Activated CD8-positive, alpha-beta memory T cell treated with anti-CD3 and anti-CD28 coated beads for 1 hour (primary cell): ENCODE measurements at places on chromosomes 3 and 15.

DNA sequence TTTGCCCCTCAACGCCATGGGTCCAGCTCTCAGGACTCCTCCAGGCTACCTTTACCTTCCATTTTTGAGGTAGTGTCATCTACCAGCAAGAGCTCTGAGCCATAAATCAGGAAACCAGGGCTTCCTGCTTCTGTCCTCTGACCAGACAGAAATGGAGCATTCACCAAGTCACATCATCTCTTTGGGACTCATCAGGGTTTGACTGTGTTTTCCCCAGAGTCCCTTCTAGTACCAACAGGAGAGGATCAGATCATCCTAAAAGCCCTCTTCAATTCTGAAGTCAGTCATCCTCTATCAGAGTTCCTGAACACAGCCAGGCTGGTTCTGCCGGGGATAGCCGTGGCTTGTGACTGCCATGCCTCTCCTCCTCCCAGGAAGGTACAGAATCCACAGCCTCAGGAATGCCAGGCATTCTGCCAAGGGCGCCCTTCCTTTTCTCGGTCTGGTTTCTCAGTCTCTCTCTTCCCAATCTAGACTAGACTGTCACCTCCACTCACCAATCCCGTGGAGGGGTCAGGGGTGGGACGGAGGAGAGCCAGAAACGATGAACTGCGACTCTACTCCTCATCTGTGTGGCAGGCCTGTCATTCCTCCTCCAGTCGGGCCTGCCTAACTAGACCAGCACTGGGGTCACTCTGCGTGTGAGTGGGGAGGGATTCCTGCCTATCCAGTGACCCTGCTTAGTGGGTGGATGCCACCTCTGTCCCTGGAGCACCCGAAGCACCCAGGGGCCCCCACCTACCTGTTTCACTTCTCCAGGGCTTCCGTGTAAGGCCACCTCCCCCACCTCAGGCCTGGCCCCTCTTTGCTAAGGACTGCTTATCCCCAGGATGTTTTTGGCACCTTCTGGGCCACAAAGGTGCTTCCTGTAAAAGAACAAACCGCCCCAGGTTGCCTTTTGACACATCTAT is 30.9 kb downstream of the CCNL1 start:
- no peak for DNase-seq

DNA sequence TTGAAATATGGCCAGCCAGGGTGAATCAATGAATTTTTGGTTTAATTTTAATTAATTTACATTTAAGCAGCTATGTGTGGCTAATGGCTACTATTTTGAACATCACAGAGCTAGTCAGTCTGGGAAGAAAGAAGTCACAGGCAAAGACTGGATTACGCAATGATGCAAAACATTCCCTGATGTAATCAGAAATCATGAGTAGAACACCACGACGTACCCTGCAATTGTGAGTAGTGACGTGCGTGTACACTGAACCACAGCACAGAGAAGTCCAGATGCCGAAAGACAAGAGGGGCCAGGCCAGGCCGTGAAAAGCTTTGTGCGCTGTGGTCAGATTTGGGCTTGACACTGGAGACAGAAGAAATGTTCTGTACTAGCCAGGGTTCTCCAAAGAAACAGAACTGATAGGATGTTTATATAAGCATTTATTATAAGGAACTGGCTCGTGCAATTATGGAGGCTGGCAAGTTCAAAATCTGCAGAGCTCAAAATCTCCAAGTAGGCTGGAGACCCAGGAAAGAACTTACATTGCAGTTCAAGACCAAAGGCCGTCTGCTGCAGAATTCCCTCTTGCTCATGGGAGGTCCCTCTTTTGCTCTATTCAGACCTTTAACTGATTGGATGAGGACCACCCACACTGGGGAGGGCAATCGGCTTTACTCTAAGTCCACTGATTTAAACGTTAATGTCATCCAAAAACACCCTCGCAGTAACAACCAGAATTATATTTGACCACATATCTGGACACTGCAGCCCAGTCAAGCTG is 44.6 kb downstream of the SH3BP5 start:
- no peak for DNase-seq

GRCh38 chr3:146091397-146091796 is 69.6 kb downstream of the PLOD2 start:
- no peak for DNase-seq

DNA sequence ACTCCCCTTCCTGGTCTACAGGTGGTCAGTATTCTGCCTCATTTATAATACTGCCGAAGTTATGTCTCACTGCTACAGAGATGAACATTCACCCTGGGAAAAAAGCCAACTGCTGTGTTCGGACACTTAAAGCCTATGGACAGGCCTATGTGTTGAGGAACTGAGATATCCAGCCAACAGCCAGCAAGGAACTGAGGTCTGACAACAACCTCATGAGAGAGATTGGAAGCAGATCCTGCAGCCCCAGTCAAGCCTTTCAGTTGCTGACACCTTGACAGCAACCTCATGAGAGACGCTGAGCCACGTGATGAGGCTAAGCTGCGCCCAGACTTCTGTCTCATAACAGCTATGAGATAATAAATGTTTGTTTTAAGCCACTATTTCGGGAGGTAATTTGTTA is 18.2 kb upstream of the FHIT start:
- DNase-seq = no peak

DNA sequence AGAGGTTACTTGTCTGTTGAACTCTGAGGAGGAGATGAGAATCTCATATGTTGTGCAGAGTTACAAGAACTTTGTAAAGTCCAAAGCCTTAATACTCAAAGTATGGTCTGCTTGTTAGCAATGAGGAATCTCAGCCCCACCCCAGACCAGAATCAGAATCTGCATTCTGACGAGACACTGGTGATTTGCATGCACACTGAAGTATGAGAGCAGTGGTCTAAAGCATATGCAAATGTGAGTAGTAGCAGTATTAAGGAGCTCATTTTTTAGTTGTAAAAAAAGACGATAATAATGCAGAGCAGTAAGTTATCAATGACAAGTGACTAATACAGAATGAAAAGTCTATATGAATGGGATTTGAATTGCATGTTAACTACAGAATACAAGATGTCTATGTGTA is 327.7 kb downstream of the RYR3 start:
- DNase-seq = no peak

DNA sequence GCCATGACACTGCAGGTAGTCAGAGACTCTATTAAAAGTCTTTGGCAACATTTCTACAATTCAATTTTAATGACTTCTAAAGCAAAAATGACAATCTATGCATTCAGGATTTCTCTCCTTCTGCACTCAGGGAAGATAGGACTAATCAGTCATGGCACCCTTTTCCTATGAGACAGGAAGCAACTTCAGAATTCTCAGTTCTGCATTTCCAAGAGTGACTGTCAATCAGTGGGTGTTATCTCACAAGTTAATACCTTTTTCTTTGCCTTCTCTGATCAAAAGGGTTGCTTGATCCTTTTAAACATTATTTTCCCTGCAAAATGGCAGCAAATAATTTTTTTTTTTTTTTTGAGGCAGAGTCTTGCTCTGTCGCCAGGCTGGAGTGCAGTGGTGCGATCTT is 7.8 kb upstream of the ICE2 start:
- DNase-seq = no peak

DNA sequence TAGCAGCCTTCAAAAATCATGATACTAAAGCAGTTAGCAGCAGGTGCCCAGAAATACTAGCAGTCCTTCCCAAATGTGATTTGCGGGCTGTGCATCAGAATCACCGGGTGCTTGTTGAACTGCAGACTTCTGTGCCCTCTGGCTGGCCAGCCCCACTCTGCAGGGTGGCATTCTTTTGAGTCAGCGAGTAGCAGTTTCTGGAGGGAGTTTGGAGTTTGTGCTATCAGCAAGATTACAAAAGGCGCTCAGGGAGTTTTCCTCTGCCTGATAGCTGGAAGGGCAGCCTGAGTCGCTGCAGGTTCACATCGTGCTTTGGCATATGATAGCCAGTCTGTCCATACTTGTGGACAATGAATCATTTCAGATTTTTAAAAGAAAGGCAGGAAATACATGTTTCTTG is 57.6 kb downstream of the CLDN11 start:
- no peak for DNase-seq

DNA sequence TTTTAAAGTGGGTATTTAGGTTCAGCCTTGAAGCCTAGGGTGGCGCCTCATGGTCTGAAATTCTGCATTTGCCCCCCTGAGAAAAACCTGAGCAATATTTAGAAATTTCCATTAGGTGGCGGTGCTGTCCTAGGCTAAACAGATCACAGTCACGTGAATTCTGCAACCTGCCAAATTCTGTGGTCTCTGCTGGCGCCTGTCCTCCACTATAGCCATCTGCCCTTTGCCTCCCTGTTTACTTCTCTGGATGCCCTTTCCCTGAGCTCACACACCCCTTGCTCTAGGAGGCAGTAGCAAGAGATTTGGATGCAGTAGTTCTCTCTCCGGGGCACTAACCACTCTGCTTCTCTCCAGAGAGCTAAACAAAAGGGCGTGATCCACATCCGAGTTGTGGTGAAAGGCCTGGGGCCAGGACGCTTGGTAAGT is 9.1 kb downstream of the MRPS11 start:
- DNase-seq = no peak

GRCh38 chr3:141894524-141895176 is 18.2 kb downstream of the ATP1B3 start:
- DNase-seq = no peak

- no peak for DNase-seq
These were observed 111.5 kb downstream of the ITPR1 start for GRCh38 chr3:4604693-4605092.

GRCh38 chr15:49589030-49589429 is 31.6 kb downstream of the FAM227B start:
- no peak for DNase-seq

- DNase-seq = no peak
These were observed 34.4 kb downstream of the RYK start for GRCh38 chr3:134216191-134216764.

- DNase-seq = no peak
These were observed 26.6 kb downstream of the ALDH1L1 start for GRCh38 chr3:126153695-126154360.

DNA sequence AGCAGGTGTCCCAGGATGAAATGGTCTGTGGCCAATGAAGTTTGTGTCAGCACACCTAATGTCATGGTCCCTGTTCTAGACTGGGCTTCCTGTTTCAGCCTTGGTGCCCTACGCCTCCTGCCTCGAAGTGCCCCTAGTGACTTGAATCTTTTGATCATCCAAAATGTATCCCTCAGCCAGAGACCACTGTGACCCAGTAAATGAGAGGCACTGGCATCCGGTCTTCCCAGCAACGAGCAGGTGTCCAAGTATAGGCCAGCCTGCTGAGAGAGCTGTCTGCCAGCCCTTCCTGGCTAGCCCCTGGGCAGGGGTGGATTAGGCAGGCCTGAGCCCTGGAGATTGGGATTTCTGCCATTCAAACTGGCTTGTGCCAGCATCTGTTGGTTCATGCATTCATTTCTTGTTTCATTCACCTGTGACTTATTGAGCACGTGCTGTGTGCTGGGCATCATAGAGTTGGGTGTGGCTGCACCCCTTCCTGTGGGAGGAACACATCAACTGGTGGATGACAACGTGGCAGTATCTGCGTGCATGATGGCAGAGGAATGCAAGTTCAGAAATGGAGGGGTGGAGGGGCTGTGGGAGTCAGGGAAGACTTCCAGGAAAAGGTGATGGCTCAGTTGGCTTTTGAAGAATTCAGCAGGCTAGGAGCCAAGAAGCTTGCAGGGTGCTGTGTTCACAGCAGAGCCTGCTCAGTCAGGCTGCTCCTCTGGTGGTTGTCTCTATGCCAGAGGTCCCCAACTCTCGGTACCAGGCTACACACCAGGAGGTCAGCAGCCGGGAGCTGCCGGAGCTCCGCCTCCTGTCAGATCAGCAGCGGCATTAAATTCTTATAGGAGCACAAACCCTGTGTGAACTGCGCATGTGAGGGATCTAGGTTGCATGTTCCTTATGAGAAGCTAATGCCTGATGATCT is 21.6 kb downstream of the ESYT3 start:
- DNase-seq = no peak

DNA sequence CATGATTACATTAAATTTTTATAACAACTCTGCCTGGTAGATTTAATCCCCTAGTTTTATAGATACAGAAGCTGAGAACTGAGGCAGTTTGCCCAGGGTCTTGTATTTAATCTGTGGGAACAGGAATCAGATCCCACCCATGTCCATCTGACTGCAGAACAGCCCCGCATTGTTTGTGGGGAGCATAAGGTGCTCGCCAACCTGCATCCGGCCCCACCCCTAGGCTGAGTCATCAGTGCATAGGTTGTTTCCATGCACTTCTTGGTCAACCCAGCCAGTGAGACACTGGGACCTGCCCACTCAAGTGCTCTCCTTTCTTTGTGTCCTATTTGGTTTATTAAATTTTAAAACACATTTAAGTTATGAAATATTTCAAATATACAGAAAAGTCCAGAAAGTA is 266.2 kb downstream of the OPA1 start:
- no peak for DNase-seq

- DNase-seq = no peak
These were observed 79.7 kb upstream of the SNRK start for GRCh38 chr3:43206632-43207031.

GRCh38 chr3:193046371-193046770 is 128.7 kb upstream of the MB21D2 start:
- no peak for DNase-seq

GRCh38 chr15:71232411-71232810 is 117.1 kb downstream of the THSD4 start:
- DNase-seq = no peak

GRCh38 chr3:113008117-113008516 is 17.3 kb downstream of the GTPBP8 start:
- no peak for DNase-seq

GRCh38 chr3:31614162-31614921 is 81.6 kb downstream of the STT3B start:
- no peak for DNase-seq

- DNase-seq = no peak
These were observed 125.8 kb downstream of the ECT2 start for GRCh38 chr3:172876297-172876696.

- no peak for DNase-seq
These were observed 21.4 kb downstream of the HDAC11 start for GRCh38 chr3:13501521-13501920.

DNA sequence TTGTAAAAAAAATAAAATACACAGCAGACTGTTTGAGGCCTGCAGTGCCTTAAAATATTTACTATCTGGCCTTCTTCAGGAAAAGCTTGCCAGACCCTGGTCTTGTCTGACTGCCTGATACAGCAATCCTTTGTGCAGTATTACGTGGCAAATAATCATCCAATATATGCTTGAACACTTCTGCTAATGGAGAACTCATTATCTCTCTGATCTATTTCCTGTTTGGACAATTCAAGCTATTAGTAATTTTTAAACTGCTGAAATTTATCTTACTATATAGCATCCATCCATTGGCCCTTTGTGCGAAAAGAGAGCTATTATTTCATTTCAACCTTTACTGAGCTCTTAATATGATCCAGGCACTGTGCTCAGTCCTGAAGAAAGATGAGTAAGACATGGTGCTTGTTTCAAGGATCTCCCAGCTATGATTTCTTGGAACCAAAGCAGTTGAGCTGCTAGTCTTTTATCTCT is 15.9 kb downstream of the ATG7 start:
- no peak for DNase-seq
